ENCODE measurements at places on chromosomes 5 and 9.

- DNase-seq = no peak
These were observed 8.1 kb upstream of the OMD start for GRCh38 chr9:92432350-92432749.

DNA sequence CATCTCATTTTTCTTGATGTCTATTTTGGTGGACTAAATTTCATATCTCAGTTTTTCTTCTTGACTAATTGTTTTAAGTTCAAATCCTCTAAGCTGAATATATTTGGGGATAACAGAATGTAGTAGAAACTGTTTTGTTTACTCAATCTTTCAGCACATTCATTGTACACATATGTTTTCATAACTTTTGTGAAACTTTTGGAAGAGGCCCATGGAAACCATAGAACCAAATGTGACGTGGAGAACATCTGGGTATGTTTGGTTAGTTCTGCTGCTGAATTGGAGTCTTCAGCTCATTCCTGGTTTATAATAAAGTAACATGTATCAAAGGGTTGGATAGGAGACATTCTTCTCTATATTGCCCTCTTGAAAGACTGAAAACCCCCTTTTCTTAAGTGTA lies 88.4 kb downstream of the CCDC171 start:
- no peak for DNase-seq

DNA sequence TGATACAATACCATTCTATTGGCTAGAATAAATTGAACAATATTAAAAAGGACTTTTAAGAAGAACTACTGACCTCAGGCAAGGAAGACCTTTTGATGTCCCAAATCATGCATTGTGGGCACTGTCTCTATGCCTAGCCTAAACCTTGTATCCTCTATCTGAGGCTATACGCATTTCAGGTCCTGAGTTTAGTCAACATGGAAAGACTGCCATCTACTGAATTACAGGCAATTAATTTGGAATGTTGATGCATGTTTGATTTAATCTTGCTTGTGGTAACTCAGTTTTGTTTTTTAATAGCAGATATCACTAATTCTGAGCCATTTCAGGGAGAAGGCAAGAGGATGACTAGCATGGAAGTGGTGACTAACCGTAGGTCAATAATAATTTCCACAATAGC lies 585.3 kb upstream of the CCNG1 start:
- peak; percentile 2 for DNase-seq

- DNase-seq = no peak
These were observed 183.5 kb downstream of the TRIM32 start for GRCh38 chr9:116870566-116870965.

GRCh38 chr5:102107865-102108264 lies 188.2 kb downstream of the SLCO4C1 start:
- DNase-seq = no peak

DNA sequence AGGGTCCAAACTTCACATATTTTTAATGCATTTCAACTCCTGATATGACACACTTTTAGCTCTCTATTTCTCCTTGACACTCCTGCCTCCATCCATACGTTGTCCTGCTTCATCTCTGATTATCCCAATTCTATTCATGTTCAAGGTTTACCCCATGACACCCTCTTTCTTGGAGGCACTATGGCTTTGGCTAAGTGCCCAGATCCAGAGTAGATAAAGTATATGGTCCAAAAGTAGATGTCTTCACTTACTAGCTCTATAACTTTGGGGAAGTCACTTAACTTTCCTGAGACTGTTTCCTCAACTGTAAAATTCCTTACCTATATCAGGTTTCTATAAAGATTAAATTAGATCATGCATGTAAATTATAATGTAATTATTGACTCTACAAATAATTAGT lies 36.1 kb downstream of the SLC22A5 start:
- no peak for DNase-seq

DNA sequence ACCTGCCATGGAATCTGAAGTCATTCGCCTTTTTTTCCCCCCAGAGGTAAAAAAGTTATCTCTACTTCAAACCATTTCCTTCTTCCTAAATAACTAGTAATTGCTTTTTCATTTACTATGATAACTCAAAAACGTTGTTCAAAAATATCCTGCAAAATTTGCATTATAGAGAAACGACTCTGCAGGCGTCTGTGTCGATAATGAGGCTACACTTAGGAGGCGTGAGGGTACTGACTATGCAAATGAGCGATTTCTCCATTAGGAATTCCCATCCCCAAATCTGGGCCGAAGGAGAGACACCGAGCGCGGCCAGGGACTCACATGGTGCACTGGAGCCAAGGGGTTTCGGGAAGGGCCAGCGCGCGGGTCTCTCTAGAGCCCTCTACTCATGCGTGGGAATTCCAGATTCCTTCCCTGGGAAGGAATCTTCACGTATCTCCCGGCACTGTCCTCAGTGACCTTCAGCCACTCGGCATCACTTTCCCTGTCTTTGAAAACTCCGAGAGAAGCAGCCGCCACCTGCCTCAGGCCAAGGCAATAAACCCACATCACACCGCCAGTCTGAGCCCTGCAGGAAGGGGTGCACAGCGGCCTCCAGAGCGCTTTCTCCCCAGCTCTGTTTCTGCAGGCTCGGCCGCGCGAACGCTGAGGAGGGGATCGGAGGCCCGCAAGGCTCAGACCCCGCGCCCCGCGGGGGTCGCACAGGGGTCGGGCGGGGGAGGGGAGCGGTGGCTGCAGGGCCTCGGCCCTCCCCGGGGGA lies 718 bp upstream of the DENND4C start:
- peak; percentile 55 for DNase-seq

DNA sequence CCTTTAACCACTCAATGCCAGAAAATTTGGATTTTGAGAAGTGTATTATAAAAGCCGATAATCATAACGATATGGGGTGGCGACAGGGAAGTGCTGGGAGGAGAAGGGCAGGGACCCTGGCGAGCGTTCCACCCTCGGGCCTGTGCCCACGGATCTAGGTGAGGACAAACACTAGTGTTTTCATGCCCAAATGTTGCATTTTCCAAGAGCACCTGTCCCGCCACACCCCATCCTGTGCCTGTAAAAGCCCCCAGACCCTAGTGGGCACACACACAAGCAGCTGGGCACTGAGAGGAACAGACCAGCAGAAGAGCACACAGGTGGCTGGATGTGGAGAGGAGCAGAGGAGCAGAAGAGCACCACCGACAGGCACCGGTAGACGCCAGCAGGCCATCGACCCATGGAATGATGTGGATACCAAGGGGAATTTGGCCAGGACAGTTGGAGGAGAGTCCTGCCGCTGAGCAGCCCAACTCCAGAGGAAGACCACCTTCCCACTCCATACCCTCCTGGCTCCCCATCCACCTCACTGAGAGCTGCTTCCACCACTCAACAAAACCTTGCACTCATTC lies 315.0 kb downstream of the EDIL3 start:
- DNase-seq = no peak

DNA sequence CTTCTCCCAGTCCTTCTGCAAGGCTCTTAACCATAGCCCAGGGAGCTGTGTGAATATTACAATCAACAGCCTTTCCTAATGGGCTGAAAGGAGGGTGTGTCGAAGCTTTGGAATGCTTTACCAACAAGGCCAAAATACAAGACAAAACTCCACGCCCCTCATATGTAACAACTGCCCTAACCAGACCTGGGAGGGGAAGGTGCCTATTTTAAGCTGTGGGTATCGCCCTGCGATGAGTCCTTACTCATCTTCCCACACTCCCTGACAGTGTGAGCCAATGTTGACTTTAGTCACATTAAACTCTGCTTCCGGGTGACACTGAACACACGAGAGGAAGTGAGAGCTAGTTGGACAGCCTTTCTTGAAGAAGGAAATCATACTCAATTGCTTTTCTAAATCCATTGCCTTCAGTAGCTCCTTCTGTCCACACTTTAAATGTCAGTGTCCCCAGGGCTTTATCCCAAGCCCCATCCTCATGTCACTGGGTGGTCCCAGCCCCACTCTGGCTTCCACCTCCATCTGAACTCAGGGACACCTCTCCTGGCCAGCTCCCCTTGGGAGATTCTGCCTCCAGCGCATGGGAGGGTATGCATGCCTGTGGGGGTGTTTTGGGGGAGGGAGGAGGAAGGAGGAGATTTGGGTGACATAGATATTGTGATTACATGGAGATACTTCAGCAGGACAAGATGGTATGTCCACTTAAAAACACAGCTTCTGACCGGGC lies 6.5 kb upstream of the TBC1D9B start:
- DNase-seq = no peak

- no peak for DNase-seq
These were observed 199.9 kb downstream of the PIK3R1 start for GRCh38 chr5:68415177-68416085.

- no peak for DNase-seq
These were observed 65.5 kb downstream of the EBF1 start for GRCh38 chr5:159034083-159034824.

DNA sequence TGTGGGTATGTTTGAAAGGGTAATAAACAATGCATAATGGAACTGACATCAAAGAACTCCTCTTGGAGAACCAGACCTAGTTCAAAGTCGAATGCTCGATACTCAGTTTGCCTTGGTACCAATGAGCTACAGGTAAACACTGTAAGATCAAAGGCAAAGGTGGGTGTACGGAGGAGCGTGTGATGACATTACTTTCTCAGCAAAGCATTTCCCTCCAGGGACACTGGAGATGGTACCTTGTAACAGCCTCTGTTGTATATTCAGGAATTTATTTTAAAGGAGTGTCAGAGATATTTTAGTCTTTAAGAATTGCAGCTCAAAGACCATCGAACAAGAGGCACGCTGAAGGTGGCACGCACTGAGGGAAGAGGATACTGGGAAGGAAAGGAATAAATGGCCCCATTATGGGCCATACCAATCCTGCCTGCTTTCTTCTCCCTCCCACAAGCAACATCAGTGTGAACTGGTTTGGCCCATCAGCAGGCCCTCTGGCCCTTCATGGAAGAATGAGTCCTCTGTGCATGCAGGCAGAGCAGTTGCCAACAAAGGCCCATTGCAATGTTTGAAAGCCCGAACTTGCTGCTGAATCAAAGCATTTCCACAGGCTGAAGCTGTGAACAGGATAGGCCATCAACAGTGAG lies 410.2 kb downstream of the ACTL7B start:
- no peak for DNase-seq

DNA sequence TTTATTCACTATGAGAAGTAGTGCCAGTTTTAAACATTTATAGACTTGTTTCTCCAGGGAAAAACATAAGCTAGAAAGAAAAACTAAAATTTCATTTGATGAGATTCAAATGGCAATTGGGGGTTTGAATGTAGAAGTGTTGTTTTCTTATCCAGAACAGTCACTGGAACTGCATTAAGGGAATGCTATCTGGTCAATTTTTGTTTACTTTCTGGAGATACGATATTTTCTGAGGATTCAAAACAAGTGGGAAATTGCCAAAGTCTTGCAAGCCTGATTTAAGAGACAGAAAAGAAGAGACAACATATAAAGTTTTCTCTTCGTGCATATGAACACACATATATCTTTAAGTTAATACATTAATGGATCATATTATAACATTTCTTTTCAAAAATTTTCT lies 118.4 kb downstream of the NXNL2 start:
- no peak for DNase-seq

DNA sequence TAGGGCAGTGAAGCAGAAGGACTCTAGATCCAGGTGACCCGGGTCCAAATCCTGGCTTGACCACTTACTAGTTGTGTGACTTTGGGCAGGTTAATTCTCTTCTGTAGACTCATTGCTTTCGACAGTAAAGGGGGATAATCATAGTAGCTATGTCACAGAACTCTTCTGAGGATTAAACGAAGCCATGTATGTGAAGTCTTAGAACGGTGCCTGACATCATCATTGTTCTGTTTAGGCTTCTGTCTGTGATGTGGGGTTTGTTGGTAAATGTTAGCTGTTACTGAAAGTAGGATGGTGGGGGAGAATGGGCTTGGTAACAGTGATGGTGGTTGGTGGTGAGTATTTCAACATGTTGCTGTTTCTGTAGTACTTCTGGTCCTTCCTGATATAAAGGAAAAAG lies 73.7 kb downstream of the MAP1B start:
- DNase-seq = no peak

DNA sequence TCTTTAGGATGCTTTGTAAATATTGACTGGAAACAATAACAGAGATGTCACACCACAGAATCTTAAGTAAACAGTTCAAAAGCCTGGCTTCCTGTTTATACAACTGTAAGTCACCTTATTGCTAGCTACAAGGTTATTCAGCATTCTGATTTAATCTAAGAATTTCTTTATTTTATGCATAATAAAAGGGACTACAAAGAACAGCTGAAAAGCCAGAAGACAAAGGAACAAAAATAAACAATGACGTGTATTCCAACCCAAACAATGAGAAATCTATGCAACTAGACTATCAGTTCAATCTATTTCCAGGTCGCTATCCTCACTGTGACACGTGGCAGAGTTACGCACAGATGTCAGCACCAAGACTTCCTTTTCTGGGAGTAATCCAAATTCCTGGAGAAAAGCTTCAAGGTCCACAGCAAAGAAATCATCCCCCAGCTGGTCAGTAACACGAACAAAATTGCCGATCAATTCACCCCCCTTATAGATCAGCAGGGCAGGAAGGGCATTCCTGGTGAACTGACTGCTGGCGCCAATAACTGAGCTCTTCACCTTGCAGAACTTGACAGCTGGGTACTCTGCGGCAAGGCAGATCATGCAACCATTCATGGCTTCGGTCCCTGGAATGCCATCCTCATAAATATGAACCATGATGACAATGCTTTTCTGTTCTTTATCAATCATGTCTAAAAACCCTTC lies 8.4 kb downstream of the PDCL start:
- no peak for DNase-seq

- peak; percentile 98 for DNase-seq
These were observed 181.3 kb downstream of the SNCAIP start for GRCh38 chr5:122493091-122494021.

DNA sequence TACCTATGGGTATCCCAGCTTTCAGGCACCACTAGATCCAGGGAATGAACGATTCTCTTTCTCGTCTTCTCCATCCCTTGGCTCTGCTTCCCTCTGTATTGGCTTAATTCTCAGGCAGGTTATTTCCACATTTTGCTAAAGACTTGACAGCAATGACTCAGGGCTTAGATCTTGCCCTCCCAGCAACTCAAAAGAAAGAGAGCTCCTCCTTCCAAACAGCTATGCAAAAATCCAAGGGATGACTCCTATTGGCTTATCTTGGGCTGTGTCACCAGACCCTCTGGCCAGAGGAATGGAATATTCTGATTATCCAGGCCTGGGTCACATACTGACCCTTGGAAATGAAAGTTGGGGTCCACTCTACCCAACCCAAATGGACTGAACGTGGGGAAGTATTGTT lies 270.2 kb downstream of the NTRK2 start:
- DNase-seq = no peak

GRCh38 chr5:159911349-159911748 lies 4.9 kb upstream of the ADRA1B start:
- DNase-seq = no peak

DNA sequence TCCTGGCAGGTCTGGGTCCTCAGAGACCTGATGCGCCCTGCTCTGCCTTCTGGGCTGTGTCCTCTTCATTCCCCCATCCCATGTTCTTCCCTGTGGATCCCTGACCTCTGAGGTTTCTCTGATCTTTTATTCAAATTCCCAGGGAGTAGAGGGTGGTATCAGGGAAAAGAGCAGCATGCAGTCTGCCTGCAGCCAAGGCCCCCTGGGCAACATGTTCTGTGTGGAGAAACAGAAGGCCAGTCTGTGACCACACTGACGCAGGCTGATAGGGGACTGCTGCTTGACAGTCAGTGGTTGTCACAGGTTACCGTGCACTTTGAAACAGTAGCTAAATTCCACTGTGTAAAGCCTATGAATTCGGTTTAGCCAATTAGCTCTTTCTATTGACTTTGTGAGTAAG lies 156.6 kb upstream of the IRX2 start:
- no peak for DNase-seq
